ENCODE measurements at places on chromosomes 1 and 21.

DNA sequence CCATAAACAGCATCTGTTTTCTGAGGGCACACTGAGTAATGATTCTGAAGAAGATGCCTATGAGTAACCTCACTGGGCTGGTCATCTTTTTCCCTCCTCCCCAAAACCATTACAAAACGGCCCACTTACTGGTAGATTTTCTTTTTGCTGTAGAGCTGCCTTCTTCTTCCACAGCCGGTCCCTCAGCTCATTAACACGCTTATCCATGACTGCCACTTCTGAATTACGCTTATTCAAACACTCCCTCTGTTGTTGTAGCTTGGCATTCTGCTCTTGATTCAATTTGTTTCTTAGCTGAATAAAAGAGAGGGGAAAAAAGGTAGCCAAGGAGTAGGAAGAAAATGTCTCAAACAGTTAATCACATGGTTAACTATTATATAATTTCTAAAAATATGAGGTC, 43.1 kb downstream of the TP53BP2 start:
- DNase-seq, result no peak

DNA sequence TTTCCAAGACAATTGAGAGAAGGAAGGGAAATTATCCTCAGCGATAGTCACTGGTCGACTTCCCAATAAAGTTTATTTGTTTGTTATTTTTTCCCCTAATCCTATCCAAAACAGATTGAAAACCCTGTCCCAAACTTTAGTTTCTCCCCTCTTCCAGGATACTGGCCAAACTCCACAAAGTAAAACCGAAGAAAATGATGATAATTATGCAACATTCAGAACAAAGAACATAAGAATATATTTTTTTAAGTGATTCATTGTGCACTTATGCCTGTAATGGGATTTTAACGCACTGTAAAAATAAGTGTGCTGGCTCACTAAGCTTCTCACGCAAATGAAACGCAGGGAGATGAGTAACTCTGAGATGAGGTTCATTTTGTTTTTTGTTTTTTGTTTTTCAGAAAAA, 6.0 kb downstream of the GLIS1 start:
- no peak for DNase-seq

- DNase-seq, result no peak
Measured at GRCh38 chr1:154730259-154730658, 122.3 kb upstream of the ADAR start.

GRCh38 chr1:4127592-4128140, 227.6 kb upstream of the C1orf174 start:
- no peak for DNase-seq

- DNase-seq, result no peak
Measured at GRCh38 chr1:173287785-173288184, 80.7 kb upstream of the TNFSF4 start.

GRCh38 chr1:243798726-243799125, 51.3 kb downstream of the AKT3 start:
- peak; percentile 8 for DNase-seq

- DNase-seq, result no peak
Measured at GRCh38 chr1:64363111-64363510, 106.8 kb upstream of the CACHD1 start.

GRCh38 chr1:4176841-4177240, 276.8 kb upstream of the C1orf174 start:
- DNase-seq, result no peak

- DNase-seq, result no peak
Measured at GRCh38 chr1:60224523-60224922, 151.0 kb upstream of the C1orf87 start.

DNA sequence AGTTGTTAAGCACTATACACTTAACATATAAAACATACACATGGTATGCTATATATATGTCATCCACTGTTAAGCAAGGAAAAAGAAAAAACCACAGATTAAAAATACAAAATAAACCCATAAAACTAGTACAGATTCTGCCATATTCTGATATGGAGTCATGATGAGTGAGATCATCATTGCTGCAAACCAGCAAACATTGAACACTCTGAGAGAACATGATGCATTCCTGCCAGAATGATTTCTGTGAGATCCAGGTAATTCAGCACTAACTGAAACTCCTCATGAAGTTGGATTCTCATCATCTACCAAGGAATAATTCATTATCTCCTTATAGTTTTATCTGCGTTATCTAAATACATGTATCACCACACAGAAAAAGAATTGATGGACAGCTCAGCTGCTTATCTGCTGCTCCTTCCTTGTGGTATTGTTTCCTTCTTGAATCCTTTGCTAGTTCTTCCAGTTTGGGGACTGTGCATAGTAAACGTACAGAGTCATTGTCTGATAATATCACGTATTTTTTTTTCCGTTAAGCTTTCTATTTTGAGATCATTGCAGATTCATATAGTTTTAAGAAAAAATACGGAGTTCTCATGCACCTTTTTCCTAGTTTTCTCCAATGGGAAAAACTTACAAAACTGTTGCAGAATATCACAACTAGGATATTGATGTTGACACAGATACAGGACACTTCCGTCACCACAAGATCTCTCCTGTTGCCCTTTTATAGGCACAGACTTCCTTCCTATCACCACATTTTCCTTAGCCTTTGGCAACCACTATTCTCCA, 9.3 kb downstream of the RAB4A start:
- DNase-seq, result no peak

GRCh38 chr1:20476265-20477038, 9.6 kb downstream of the CAMK2N1 start:
- DNase-seq, result no peak

DNA sequence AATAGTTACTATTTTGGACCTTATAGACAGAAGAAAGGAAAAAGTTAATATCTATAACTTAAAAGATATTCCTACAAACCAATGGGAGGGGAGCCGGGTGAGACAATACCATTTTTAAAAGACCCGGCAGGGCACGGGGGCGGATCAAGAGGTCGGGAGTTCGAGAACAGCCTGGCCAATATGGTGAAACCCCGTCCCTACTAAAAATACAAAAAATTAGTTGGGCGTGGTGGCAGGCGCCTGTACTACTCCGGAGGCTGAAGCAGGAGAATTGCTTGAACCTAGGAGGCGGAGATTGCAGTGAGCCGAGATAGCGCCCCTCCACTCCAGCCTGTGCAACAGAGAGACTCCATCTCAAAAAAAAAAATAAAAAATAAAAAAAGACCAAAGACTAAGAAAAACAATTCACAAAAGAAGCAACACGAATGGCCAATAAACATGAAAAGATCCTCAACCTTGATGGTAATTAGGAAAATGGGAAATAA, 1.2 kb upstream of the PSMB2 start:
- peak; percentile 16 for DNase-seq

- no peak for DNase-seq
Measured at GRCh38 chr1:217134857-217135568, 411.8 kb upstream of the ESRRG start.

- DNase-seq, result no peak
Measured at GRCh38 chr1:119440721-119441307, 25.9 kb downstream of the HSD3B2 start.

Data from activated naive CD4-positive, alpha-beta T cell treated with anti-CD3 and anti-CD28 coated beads for 36 hours (primary cell).